Aorta (tissue), 5 donors: ENCODE measurements at places on chromosomes 2 and 18. TPM values are rescaled to one million over a fixed set of nuclear protein-coding genes. Genes with fewer than 3 reads are reported as not detected.

GRCh38 chr2:164560181-164560792 lies 61.0 kb downstream of the GRB14 start:
- DNase-seq = no peak

DNA sequence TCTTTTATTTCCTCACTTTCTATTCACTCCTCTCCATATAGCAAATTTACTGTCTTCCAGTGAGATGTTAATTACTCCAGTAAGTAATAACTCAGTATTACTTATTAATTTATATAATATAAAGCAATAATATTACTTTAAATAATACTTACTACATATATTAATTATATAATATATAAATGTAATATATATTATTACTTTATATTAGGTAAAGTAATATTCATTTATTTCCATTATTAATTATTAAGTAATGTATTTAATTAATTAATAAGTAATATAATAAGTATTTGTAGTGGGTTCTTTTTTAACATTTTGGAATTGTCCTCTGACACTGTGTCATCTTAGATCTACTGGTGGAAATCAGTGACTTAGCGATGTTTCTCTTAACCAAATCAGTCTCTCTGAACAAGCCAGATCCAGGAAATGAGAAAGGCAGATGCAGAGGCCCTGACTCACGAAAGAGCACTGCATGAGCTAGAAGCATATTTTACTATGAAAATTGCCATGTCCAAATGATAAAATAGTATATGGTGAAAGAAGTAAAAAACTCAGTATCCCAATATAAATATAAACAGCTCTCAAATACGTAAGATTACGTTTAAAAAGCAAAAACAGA lies 115.9 kb downstream of the DSEL start:
- DNase-seq = no peak

The COLEC11 gene
- 33.2 TPM for polyA plus RNA-seq

GRCh38 chr2:156088587-156088986 lies 243.9 kb downstream of the NR4A2 start:
- DNase-seq = no peak

DNA sequence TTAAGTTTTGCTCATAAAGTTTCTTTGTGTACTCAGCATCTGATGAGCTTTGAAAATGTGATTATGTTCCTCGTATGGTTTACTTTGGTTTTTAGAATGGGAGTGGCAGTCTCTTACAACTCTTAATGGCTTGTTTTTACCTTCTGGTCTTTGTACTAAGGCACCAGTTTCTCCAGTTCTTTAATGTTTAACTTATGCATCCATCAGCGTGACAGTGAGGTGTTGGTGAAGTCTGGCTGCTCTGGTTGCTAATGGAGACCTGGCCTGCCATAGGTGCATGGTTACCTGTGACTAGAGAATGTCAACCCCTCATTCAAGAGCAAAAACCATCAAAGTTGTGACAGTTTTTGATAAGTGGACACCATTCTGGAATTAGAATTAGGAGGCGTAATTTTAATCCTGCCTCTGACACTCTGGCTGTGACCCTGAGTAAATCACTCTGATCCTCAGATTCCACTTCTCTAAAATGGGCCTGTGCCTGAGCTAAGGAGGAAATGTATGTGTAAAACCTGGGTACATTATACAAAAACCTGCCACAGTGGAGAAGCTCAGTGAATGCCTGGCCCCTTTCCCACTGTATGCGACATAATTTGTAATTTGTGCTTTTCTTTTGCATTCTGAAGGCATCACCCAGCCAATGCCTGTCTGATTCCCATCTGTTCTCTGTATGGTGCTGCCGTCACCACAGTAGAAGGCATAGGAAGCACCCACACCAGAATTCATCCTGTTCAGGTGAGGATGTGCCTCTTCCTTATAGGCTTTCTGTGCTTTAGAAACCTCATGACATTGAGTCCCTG lies 11.2 kb downstream of the AOX1 start:
- DNase-seq = no peak

The TUBA3E gene
- not detected for polyA plus RNA-seq

The ANKRD30BL gene
- not detected for polyA plus RNA-seq

DNA sequence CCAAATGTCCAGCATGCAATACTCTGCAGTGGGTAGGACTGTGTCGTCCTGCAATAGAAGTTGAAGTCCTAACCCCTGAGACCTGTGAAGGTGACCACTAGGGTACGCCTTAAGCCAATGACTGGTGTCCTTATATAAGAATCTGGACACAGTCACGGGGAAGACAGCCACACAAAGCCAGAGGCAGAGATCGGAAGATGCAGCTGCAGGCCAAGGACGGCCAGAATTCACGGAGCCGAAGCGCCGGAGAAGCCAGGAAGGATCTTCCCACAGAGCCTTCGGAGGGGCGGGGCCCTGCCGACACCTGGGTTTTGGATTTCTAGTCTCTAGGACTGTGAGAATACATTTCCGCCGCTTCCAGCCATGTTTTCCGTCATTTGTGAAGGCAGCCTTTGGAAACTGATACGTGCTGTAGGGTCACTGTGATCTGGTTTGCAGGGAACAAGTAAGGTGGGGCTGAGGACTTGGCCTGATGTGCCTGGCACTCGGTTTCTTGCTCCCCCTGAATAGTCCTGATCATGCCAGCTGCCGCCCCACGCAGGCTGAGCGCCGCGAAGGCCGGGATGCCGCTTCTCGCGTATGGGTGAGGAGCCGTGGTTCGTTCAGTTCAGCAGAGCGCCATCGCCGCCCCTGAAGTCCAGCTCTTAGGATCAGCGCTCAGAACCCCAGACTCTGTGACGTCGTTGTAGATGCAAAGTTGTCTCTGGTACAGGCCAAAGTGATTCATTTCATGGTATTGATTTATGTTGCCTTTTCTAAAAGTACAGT lies 38.7 kb downstream of the PTGR3 start:
- peak; percentile 63 for DNase-seq

GRCh38 chr2:71466301-71467179 lies 13.2 kb downstream of the DYSF start:
- DNase-seq = peak; percentile 83

The DUSP2 gene
- 1.9 TPM for polyA plus RNA-seq

- DNase-seq = no peak
Observed at GRCh38 chr18:47215554-47216138, 35.8 kb downstream of the SKOR2 start.

GRCh38 chr2:2292381-2292780 lies 38.7 kb downstream of the MYT1L start:
- DNase-seq = no peak
